ENCODE measurements at places on chromosomes 4 and X.

- DNase-seq = no peak
These were observed 76.9 kb downstream of the EGF start for GRCh38 chr4:109989618-109990017.

DNA sequence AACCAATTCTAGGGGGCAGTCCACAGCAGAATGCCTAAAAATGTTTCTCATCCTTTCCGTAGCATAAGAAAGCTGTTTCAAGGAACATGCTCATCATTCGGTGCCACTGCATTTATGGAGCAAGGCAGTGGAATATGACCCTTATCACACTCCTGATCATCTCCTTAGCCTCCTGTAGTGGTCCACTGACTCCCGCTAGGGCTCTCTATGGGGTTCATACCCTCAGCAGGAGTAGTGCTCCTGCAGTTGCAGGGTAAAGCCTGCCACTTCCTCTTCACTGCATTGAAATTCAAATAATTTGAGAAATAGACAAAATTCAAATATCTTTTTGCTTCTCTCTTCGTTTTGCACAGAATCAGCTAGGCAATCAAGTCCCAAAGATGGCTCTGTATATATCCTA lies 107.0 kb downstream of the NDST3 start:
- no peak for DNase-seq

GRCh38 chr4:7151668-7152227 lies 40.6 kb upstream of the SORCS2 start:
- DNase-seq = no peak

GRCh38 chr4:180296036-180296599 lies 1947.1 kb upstream of the TENM3 start:
- no peak for DNase-seq
